ENCODE measurements at places on chromosomes 16 and 17.

DNA sequence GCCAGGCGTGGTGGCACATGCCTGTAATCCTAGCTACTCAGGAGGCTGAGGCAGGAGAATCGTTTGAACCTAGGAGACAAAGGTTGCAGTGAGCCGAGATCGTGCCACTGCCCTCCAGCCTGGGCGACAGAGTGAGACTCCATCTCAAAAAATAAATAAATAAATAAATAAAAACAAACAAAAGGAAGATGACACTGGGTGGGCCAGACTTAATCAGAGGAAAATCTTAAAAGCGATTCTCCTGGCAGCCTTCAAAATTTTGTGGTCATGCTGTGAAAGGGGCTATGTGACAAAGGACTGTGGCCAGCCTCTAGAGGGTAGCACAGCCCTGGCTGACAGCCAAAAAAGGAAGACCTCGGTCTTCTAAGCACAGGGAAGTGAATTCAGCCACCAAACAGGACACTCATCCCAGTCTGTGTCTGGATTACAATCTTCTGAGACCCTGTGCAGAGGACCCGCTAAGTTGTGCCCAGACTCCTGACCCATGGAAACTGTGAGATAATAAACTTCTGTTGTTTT lies 391.1 kb downstream of the CNTNAP4 start:
- DNase-seq, result no peak

DNA sequence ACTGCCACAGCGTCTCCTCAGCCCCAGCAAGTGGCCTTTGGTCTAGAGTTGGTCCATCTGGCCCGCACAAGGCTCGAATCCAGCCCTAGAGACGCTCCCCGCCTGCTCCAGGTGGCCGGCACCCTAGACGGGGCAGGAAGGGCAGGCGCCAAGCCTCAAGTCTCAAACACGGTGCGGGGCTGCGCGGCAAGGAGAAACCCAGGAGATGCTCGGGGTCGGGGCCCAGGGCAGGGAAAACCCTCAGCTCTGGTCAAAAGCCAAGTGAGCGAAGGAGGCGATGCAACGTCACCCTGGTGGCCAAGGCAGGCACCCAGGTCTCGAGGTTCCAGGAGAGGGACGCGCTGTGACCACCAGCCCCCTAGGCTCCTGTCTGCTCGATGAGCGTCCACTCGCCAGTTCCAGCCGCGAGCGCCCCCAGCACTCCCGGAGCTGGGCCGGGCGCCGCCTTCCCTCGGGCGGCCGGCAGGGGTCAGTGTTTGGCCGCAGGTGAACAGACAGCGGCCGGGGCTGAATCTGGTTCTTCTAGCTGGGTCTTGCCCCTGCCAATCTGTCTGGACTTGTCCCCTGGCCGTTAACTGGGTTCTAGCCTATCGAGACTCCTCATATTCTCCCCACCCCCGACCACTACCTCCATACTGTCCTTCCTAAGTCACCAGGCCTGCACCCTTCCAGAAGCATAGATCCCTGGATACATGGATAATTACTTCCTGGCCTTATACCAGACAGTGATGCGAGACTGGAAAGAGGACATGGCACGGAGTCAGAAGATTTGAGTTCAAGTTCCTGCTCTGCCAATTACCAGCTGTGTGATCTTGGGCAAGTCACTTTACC lies 44.0 kb downstream of the PRAC1 start:
- peak; percentile 0 for DNase-seq

GRCh38 chr17:81578038-81578441 lies 25.9 kb upstream of the FAAP100 start:
- no peak for DNase-seq

DNA sequence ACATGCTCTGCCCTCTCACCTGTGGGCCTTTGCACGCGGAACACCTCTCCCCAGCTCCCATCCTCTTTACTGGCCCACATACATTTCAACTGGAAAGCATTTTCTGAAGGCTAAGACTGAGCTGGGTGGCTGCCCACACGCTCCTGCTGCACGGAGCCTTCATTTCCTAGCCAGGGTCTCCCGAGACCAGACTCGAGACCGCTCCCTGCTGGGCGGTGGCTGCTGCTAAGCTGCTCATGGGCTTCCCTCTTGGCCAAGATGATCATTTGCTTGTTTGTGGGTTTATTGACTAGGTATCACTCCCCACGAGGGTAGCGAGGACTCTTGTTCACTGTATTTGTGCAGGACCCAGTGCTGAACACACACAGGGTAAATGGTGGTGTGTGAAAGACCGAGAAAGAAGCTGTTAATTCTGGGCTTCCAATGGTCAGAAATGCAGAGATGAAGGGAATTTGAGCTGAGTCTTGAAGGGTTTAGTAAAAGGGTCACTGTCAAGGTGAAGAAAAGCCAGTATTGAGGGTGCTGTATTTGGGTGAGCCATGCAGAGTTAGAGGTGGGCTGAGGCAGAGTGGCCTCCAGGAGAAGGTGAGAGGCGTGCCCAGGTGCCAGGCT lies 907 bp downstream of the TRAPPC2L start:
- peak; percentile 32 for DNase-seq

DNA sequence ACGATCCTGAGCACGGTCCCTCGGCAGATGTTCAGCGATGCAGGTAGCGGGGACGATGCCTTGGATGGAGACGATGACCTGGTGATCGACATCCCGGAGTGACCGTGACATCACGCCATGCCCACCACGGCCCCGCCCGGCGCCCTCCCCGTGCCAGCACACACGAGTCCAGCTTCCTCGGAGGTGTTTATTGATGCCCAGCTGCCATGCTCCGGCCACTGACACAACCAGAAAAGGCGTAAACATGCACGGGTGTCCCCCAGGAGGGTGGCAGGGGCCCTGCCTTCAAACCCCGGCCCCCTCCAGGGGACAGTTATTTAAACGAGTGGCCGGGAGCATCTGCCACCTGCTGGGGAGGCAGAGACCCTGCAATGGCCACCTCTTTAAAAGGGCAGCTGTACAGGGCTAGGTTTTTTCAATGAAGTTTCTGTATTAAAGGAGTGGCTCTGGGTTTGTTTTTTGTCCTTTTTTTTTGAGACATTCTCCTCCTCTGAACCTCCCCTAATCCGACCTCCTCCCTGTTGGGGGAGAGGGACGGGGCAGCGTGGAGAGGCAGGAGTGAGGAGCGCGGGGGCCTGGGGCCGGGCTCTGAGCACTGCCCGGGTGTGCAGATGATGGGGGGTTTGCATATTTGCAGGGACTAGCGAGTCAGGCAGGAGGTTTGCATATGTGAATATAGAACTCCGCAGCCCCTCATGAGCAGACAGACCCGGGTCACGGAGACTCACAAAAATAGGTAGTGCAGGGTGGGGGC lies 5.3 kb downstream of the DOC2A start:
- no peak for DNase-seq

DNA sequence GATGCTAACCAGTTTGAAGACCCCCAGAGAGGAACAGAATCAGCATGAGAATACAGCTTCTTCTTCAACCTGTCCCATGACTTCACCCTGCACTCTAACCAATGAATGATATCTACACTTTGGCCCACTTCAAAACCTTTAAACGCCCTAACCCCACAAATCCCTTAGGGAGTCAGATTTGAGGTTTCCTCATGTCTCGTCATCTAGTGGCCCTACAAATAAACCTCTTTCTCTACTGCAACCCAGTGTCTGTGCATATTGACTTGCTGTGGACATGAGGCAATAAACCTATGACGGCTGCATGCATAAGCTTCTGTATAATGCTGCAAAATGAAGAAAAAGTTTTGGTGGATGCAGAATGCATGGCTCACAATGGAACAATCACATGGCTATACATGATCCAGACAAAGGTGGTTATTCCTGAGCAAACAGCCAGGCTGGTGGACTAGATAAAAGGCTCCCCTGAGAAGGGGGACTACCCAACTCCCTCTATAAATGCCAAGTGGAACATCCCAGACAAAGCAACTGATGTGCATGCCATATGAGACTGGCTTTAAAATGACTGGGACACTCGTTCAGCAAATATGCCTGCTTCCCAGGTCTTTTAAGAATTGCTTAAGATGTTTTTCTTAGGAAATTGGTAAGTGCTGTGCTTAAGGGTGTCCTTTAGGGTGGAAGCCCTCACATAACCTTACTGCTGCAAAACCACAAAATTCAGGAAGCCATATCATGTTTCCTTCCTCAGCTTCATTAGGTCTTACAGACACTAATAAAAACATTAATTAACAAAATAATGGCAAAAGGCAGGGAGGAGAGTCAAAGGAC lies 12.2 kb downstream of the N4BP1 start:
- DNase-seq, result no peak

GRCh38 chr17:41957031-41957868 lies 9.3 kb upstream of the CNP start:
- no peak for DNase-seq

DNA sequence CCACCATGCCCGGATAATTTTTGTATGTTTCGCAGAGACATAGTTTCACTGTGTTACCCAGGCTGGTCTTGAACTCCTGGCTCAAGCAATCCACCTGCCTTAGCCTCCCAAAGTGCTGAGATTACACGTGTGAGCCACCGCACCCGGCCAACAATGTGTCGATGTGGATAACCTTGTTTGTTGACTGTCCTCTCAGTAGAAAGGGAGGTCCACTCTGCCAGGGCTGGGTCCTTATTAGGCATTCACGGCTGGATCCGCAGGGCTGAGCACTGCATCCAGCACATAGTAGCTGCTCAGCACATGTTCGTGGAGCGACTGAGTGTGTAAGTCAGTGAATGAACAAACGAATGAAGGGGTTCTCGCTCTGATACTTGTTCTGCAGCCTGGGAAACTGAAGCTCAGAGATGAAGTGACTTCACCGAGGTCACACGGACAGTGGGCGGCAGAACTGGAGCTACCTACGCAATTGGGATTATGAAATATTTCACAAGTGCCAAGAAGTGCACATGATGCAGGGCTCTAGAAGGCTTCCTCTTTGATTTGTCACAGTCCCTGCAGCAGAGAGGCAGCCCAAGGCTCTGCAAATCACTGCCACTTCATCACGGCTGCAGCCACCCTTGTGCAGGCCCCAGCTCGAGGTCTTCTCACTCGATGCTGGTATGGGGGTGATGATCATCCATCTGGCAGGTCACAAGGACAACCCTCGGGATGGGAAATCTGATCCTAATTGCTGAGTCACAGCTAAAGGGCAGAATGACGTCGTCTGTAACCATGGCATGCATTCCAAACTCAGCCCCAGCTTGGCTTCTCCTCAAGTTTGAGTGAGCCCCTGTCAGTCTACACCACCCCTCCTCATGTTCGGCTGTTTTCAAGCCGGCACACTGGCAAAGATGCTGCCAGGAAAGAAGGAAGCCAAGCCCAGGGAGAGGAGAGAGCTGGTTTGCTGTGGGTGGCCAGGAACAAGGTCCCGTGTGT lies 28.0 kb upstream of the SNN start:
- peak; percentile 48 for DNase-seq

- no peak for DNase-seq
These were observed 915.0 kb downstream of the CDH11 start for GRCh38 chr16:64206862-64207261.

DNA sequence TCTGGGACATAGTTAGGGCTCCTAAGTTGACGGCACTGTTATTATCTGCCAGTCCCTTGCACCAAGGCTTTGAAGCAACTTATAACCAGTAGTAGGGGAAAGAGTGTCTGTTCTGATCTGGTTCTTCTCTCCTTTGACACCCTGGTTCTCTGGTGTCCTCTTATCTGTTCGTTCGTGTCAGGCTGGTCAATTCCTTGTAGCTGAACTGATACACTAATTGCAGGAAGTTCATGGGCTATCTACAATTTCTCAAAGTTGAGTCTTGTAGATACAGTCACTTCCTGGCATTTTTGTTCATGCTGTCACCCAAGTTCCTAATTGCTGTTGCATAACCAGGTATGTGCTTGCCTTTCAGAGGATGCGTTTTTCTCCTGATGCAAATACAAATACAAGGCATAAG lies 17.3 kb upstream of the MYO1D start:
- no peak for DNase-seq
